CD4-positive, alpha-beta T cell treated with Interleukin-6 at 100 ng/mL for 8 hours (primary cell): ENCODE measurements at places on chromosomes 13 and 19.

GRCh38 chr19:18310118-18310909 lies 12.6 kb downstream of the LSM4 start:
- DNase-seq, result no peak

DNA sequence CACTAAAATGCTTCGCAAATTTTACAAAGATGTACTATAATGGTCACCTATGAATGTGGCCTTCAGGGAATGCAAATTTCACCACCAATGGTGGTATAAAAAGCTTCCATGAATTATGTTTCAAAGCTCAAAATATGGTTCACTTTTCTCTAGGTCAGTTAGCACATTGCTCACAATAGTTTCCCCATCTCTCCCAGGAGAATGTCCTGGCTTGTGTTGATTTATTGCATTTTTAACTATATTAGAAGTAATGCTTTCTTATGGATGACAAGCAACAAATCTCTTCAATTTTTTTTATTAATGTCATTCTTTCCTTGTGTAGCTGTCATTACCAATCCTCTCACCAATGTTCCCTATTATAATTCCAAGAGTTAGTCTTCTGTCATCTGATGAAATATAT lies 621.2 kb downstream of the TBC1D4 start:
- no peak for DNase-seq

- no peak for DNase-seq
These were observed 92.6 kb downstream of the ZNF486 start for GRCh38 chr19:20259615-20260014.

DNA sequence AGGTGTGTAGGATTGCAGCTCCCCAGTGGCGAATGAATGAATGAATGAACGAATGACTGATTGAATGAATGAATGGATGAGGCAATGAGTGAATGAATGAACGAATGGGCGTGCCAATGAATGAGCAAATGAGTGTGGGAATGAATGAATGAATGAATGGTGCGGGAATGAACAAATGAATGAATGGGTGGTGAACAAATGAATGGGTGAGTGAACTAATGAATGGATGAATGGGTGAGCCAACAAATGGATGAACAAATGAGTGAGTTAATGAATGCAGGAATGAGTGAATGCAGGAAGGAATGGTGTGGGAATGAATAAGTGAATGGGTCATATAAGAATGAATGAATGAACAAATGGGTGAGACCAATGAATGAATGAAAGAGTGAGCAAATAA lies 14.7 kb downstream of the ANKRD24 start:
- DNase-seq, result no peak

- no peak for DNase-seq
These were observed 6.7 kb downstream of the RGCC start for GRCh38 chr13:41463838-41464602.

DNA sequence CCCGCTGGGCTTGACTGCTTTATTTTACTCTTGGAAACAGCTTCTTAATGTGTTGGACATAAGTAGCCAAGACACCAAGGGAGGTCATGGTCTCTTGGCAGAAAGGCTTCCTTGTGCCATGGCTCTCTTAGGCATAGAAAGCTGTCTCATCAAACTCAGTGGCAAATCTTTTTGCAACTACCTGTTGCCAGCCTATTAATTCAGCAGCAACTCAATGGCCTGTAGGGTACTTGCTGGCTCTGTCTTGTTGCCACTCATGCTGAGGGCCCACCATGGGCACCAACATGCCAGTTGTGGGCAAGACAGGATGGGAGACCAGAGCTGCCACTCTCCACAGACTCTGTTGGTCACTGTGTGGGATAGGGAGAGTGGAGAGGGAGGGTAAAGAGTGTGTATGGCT lies 1209.4 kb downstream of the UQCRFS1 start:
- no peak for DNase-seq

DNA sequence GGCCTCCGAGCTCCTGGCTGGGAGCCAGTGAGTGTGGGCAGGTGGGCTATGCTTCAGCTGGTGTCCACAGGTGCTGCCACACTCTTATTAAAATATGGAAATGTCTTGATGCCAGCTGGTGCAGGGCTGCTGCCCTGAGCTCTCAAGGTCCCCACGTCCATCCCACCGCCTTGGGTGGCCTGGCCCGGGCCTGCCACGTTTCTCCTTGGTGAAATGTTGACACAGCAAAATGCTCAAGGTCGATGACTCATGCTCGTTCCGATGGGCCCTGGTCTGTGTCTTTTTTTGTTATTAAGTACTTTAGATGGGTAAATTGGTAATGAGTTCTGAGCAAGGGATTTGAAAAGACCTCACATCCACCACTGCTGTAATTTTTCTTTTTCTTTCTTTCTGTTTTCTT lies 524.7 kb downstream of the MYO16 start:
- DNase-seq, result no peak

DNA sequence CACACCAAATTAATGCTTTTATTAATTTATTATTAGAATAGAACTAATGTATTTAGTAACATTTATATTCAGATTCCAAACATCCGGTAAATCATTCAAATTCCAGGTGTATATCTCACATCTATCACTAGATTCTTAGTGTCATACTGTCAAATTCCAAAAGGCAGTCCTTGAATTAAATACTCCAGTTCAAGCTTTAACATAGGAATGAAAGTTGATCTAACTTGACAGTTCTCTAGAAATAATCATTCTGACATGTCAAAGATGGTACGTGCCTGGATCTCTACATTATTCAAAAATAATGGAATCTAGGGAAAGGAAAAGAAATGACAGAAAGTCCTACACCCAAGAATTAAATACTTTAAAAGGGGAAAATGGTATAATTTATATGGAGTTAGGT lies 1161.5 kb downstream of the PCDH9 start:
- DNase-seq, result no peak

DNA sequence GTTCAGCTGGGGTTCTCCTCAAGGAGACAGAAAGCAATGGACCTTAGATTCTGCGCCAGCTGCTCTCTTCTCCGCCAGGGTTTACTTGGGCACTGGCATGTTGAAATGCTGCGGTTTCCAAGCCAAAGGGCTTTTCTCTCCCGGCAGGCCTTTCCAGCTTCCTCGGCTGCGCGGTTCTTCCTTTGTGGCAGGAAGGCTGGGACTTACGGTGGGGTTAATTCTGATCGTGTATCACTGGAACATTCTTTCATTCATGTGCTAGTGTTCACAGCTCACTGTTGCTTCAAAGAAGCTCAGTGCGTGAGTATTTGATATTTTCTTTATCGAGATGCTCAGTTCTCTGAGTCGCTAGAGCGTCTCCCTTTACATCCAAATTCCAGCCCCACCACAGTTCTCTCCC lies 723.2 kb downstream of the UQCRFS1 start:
- no peak for DNase-seq

DNA sequence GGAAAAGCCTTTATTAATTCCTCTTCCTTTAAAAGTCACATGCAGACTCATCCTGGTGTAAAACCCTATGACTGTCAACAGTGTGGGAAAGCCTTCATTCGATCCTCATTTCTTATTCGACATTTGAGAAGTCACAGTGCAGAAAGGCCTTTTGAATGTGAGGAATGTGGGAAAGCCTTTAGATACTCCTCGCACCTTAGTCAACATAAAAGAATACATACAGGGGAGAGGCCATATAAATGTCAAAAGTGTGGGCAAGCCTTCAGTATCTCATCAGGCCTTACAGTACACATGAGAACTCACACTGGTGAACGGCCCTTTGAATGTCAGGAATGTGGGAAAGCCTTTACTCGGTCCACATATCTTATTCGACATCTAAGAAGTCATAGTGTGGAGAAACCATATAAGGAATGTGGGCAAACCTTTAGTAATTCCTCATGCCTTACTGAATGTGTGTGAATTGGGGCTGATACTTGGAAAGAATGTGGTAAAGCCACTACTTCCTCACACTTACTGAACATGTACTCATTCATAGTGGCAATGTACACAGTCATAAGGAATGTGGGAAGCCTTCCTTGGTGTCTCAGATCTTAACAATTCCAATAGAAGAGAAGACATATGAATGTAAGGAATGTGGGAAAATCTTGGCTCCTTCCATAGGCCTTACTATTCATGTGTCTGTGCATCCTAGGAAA lies 18.8 kb downstream of the ZNF559 start:
- no peak for DNase-seq

DNA sequence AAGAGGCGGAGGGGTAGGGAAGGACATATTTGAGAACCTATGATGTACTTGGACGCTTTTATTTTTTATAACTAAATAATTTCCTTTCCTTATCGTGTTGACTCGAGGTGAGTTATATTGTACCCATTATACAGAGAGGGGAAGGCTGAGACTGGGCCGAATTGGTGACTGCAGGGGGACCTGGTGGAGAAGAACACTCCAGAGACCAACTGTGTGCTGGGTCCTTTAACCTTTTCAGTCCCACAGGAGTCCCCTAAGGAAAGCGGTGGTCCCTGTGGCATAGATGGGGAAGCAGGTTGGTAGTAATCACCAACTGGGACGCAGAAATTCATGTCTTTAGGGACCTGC lies 633 bp downstream of the MYH14 start:
- DNase-seq, result no peak

DNA sequence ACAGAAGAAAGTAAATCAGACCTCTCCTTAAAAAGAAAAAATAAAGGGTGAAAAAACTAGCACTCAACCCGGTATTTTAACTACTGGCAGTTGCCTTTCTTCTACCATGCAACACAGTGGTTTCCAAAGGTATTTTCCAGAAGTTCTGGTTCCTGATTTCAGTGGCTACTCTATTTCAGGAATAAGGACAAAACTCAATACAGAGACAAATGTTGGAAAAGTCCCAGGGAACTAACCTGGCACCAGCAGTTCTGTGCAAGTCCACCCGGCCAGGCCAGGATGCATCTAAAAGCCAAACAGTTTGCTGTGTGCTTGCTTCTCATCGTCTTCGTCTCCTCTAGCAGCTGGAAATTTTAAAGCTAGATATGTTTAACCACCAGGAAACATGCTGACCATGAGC lies 52.5 kb downstream of the FOXO1 start:
- DNase-seq, result no peak

- DNase-seq, result no peak
These were observed 180.5 kb downstream of the COL4A1 start for GRCh38 chr13:110126391-110126961.

DNA sequence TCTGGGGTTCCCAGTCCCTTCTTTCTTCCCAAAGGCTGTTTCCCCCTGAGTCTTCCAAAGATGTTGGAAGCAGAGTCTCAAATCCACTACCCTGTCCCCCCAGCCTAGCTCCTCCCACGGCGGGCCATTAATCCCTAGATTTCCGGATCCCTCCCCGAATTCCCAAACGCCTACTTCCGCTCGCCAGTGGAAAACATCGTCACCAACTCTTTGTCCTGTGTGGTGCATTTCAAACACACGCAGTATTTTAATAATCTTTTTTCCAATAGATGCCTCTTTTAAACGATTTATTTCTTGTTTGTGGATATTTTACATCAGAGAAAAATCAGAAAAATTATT lies 610 bp downstream of the ZNF791 start:
- DNase-seq, result peak; percentile 2

GRCh38 chr19:38658462-38659306 lies 11.2 kb downstream of the ACTN4 start:
- no peak for DNase-seq

- DNase-seq, result no peak
These were observed 136.3 kb upstream of the CSNK1A1L start for GRCh38 chr13:37241786-37242185.

DNA sequence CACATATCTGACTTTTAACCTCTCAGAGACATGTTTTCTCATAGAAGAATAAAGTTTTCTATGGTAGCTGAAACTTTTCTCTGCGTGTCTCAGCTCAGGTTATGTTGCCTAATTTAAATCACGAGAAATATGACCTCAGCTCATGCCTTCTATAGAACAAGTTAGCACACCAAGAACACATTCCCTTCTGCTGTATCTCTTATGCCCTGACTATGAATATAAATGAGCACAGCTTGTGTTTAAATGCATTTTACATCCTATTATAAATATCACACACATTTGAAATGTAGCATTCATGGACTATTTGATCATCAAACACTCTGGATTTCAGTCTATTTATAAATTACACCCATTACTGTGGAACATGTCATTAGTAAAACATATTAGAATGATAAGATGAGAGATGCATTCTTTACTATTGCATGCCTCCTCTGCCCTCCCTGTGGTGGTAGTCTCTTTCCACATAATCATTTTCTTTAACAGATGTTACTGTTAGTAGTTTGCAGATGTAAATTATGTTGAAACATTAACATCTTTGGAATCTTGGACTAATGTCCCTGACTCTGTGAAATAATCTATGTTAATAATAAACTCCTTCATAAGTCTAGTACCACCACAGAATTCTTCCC lies 2044.9 kb upstream of the PCDH20 start:
- DNase-seq, result no peak

DNA sequence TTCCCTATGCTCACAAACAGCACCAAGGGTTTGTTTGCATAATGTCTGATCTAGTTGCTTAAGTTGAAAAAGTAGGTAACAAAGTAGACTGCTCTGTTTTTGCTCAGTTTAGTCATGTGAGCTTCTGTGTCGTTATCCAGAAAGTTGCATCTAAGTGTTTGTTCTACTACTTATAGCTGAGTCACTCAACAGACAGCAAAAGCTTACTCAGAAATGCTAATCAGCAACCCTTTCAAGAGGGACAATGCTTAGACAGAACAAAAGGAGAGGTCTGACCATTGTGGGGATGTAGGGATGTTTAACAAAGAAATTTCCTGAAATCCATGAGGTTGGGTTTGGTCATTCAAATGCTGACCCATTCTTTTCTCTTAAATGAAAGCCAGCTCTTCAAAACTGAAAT lies 106.4 kb downstream of the ATP8A2 start:
- no peak for DNase-seq

DNA sequence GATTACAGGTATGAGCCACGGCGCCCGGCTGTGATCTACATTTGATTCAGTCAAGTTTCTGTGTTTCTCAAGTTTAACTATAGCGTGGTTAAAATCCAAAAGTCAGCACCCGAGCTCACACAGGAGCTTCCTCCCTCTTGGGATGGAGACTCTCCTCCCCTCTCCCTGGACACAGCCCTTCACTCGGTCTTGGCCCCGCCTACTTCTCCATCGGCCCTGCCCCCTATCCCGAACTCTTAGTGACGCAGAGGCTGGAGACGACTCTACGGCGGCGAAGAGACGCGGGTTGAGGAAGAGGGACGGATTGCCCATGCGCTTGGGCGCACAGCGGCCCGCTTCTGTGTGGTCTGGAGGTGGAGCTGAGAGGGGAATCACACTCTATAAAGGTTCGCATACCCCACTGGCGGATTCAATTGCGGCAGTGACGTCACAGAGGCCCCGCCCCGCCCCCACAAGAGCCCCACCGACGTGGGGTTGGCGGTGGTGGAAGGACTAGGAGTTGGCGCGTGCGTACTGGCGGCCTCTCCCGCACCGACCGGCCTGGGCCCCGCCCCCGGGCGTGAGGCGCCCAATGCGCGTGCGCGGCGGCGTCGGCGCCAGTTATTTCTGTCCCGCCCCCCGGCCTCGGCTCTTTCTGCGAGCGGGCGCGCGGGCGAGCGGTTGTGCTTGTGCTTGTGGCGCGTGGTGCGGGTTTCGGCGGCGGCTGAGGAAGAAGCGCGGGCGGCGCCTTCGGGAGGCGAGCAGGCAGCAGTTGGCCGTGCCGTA lies at the start of gene TRIM28:
Gene TRIM28, plus strand, starts transcription at position 239 of the 765 bp plus-strand sequence. CDS start 694 bp downstream, outside the sequence.
- DNase-seq, result peak; percentile 100
